ENCODE measurements at places on chromosomes 5 and 9.

DNA sequence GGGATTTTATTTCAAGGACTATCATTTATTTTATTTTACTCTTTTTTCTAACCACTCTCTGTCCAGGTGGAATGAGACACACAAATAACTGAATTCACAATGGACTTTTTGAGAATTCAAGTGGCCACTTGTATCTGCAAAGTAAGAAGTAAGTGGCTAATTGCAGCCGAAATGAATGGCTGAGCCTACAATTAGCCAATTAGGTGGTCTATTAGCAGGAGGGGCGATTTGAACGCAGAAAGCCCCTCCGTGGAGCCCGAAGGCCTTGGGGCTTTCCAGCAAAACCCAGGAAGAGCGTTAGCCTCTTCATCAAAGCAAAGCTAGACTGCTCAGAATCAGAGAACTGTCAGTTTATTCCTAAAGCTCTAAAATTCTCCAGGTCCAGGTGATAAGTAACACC is 176.9 kb downstream of the EBF1 start:
- DNase-seq = no peak

DNA sequence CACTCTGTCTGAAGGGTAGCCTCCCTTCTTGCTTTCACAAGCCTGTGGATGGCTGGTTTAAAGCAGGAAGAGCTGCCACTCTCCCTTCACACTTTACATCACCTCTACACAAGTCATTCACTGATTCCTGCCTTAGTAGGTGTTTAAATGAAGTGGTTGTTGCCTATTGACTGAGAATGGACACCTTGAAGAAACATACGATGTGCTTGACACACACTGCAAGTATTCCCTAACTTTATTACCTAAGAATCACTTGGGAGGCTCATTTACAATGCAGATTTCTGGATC is 230.5 kb downstream of the PIK3R1 start:
- no peak for DNase-seq

DNA sequence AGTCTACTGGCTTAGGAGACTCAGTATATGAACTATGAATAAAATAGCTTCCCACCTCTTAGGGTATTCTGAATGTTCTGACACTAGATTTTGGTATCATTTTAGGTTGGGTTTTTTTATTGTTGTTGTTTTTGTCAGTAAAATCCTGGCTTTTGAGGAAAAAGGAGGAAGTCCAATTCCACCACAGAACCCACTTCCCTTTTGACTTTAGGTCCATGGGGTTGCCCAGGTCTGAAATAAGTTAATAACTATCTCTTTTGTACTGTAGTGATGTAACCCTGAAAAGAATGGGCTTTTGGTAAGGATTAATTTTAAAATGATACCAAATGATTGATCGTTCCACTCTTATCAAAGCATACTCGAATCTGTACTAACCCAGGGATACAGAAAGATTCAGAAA is 29.1 kb upstream of the IL12B start:
- no peak for DNase-seq

GRCh38 chr9:130225586-130225985 is 40.0 kb upstream of the HMCN2 start:
- DNase-seq = no peak

GRCh38 chr9:121576281-121577075 is 75.0 kb upstream of the DAB2IP start:
- no peak for DNase-seq

GRCh38 chr9:86575825-86576525 is 221.8 kb upstream of the TUT7 start:
- no peak for DNase-seq

GRCh38 chr9:7146582-7146981 is 388.8 kb downstream of the KDM4C start:
- no peak for DNase-seq

DNA sequence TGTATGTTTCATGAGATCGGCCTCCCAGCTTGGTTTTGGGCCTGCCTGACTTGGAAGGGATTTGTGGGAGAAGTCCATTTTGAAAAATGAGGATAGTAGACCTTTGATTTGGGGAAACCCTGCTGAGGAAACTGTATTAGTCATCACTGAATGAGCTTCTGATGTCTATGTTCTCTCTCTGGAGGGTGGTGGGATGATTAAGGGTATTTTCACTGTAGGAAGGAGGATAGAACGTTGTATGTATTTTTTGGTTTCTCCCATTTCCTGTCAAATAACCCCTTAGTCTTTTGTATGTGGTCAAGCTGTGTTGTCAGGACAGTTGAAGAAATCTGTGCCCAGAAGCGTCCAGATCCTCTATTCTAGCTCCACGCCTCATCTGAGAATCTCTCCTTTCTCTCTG is 151.9 kb downstream of the INSYN2B start:
- DNase-seq = no peak

GRCh38 chr9:122883125-122883524 is 22.0 kb downstream of the RC3H2 start:
- no peak for DNase-seq

DNA sequence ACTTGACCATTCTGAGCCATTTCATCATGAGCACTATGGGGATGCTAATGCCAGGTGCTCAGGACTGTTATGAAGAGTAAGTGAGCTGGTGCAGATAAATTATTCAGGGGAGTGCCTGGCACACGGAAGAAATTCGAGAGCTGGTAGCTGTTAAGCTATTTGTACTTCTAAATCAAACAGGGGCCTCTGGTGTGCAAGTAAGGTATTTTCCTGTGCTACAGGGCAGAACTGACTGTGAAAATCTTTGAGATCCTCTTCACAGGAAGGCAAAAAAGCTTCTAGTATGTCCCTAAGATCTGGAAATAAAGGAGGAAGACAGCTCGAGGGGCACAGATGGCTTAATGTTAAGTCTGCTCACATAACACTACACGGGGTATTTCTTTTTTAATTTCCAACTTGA is 106.3 kb upstream of the SPOCK1 start:
- no peak for DNase-seq

- peak; percentile 24 for DNase-seq
Observed at GRCh38 chr5:31382051-31382878, 149.6 kb downstream of the DROSHA start.

- no peak for DNase-seq
Observed at GRCh38 chr5:75034137-75034739, 18.1 kb downstream of the GCNT4 start.

GRCh38 chr9:97853844-97854695 is 1.0 kb downstream of the FOXE1 start:
- no peak for DNase-seq

- no peak for DNase-seq
Observed at GRCh38 chr5:80082731-80083100, 47.6 kb downstream of the THBS4 start.

- no peak for DNase-seq
Observed at GRCh38 chr9:27386571-27387091, 89.7 kb upstream of the EQTN start.

- no peak for DNase-seq
Observed at GRCh38 chr5:77419644-77420582, 72.2 kb downstream of the WDR41 start.

- no peak for DNase-seq
Observed at GRCh38 chr5:172412724-172413286, 41.5 kb downstream of the SH3PXD2B start.

DNA sequence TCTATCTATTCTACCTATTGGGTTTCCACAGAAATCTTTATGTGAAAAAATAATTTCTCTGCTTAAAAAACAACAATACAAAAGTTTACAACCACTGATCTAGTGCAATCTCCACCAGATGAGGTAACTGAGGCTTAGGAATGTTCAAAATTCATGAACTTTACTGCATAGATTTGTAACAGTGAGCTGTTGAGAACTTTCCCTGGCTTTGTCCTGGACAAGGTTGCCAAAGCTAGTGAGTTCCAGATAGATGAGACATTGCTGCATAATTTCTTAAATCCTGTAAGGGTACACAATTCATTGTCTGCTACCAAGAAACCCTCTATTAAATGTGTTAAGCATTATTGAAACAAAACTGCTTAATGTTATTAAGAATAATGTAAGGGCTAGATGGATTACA is 102.7 kb downstream of the OSMR start:
- no peak for DNase-seq

DNA sequence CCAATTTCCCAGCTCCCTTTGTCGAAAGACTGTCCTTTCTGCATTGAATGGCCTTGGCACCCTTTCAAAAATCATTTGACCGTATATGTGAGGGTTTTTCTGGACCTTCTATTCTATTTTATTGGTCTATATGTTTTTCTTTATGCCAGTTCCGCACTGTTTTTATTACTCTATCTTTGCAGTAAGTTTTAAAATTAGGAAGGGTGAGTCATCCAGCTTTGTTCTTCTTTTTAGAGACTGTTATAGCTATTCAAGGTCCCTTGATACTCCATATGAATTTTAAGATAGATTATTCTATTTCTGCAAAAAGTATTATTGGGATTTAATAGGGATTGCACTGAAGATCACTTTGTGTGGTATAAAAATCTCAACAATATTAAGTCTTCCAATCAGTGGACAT is 44.2 kb upstream of the STARD4 start:
- no peak for DNase-seq

GRCh38 chr5:110354915-110355644 is 371.4 kb downstream of the TMEM232 start:
- DNase-seq = no peak

- no peak for DNase-seq
Observed at GRCh38 chr5:14016549-14016948, 72.1 kb upstream of the DNAH5 start.

DNA sequence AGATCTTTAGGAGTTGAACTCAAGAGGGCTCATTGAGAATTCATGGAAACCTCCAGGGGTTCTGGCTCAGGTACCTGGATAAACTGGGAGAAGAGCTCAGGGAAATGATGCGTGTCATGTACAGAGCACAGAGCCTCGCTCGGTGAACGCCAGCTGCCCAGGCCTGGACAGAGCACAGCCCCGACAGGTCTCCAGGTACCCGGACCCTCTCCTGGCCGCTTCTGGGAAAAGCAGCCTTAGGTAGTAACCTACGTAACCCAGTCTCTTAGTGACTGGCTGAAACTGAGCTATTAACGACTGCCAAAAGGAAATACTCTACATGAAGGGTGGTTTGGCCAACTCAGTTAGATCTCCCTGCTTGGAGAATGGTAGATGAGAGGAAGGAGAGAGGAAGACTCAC is 157.4 kb downstream of the TTLL11 start:
- no peak for DNase-seq

- DNase-seq = no peak
Observed at GRCh38 chr5:123414974-123415373, 8.2 kb downstream of the CEP120 start.

- no peak for DNase-seq
Observed at GRCh38 chr5:170388818-170389549, at the start of gene KCNMB1. KCNMB1 (minus strand) TSS chr5:170389367; CDS start chr5:170385447, 3,920 bp downstream.

DNA sequence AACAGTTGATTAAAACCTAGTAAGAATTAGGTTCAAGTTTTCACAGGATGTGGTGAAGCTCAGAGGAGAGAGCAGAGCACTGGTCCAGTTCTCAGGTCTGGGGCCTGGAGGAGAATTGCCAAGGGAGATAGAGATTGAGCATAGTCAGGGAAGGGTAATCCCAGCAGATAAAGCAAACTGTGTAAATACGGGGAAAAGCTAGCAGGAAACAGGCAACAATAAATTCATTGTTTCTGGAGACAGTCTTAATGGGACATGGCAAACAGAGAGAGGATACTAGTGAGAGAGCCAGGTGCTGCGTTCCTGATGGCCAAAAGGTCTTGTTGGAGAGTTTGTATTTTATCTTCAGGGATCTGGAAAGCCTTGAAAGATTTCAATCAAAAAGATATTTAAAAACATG is 333.0 kb downstream of the PDE4D start:
- no peak for DNase-seq

GRCh38 chr9:7121055-7121454 is 363.3 kb downstream of the KDM4C start:
- peak; percentile 15 for DNase-seq

DNA sequence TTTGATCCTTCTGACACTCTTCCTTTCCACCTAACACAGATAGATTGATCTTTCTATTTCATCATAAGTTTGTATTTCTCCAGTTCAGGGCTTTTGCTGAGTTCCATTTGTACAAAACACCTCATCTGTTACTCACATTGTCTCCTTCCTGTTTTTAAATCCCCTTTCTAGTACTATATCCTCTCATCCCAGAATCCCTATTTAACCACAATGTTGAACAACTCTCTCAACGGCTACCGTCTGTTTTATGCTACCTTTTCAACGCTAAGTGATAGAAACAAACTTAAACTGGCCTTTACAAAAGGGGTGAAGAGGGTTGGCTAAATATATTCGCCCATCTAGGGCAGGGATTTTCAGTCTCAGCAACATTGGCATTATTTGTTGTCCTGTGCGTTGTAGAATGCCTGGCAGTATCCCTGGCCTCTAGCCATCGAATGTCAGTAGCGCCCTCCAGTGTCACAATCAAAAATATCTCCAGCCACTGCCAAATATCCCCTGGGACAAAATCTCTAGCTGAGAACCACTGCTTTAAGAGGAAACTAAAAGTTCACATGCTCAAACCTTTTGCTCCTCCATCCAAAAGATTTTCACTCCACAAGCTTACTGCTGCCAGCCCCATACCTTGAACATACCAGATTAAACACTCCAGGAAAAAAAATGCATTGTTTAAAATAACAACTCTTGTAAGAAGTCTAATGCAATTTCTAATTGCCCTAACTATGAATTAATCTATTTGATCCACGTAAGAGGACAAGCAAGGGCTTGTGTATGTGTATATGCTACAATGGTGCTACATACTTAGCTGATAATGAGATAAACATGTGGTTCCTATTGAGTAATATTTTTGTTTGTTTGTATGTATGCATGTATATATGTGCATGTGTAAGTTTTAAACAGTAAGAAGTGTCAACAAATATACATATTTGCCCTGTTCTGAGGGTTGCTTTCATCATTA is 344.0 kb downstream of the PTPRD start:
- no peak for DNase-seq

DNA sequence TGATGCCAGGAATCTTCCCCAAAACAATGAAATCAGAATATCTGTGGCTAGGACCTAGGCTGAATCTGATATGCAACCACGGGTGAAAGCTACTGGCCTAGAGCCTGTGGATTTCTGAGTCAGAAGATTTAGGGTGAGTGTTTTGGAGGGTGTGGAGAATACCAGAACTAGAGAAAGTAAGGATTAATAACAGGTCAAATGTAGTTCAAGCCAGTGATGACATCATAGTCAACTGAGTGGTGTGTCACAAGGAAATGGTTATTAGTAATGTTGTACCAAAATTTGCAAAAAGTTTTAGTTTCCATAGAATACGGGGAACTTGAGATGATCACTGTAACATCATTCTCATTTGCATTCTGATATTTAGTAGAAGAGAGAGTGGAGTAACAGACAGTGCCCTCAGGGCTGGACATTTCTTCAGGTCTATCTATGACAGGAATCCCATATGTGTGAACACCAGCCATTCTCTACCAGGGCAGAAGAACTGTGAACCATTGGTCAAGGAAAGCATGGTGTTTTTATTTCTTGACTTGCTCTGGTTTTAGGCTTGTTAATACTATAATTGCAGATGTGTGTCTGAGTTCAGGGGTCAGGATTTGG is 3.7 kb downstream of the GALNT12 start:
- no peak for DNase-seq

- no peak for DNase-seq
Observed at GRCh38 chr5:96037128-96037527, 75.5 kb upstream of the ELL2 start.

- no peak for DNase-seq
Observed at GRCh38 chr5:124492444-124493224, 253.8 kb downstream of the ZNF608 start.

- DNase-seq = no peak
Observed at GRCh38 chr5:53378190-53378589, 102.2 kb upstream of the FST start.

- DNase-seq = no peak
Observed at GRCh38 chr9:120043448-120043847, 536.5 kb downstream of the CDK5RAP2 start.

- DNase-seq = no peak
Observed at GRCh38 chr5:135480511-135480910, 28.4 kb upstream of the TIFAB start.

- no peak for DNase-seq
Observed at GRCh38 chr9:115126404-115126803, 8.4 kb upstream of the TNC start.

Data from GM12864 (cell line).